Gastrocnemius medialis (tissue), 4 donors: ENCODE measurements at places on chromosomes 5 and 9. TPM values are rescaled to one million over a fixed set of nuclear protein-coding genes. Genes with fewer than 3 reads are reported as not detected.

- DNase-seq = no peak
Measured at GRCh38 chr9:14670718-14671117, 22.5 kb downstream of the ZDHHC21 start.

DNA sequence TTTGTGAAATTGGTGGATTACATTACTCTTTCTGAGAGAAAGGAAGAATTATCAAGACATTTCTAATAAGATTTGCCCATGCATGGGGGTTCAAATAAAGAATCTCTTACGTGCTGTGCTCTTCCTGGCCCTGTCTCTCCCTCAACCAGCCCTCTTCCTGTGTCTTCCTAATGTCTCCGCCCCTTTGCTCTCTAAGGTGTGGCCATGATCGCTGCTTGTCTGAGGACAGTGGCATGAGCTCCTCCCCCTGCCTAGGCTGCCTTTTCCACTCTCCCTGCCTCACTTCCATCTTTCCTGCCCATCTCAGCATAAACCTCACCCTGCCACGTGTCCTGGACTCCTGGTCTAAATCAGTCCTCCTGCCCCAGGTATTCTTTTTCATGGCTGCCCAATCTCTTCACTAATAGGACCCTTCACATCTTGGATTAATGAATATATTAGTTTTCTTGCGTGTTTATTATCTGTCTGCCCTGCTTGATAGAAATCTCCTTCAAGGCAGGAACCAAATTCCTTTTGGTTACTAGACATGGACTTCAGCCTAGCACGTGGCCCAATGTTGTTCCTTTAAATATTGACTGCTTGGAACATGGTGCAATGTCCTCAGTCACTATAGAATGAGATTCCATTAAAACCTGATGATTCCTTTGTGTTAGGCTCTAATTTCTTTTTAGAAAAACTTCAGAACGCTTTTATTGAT is 122.3 kb downstream of the MTRR start:
- DNase-seq = no peak

DNA sequence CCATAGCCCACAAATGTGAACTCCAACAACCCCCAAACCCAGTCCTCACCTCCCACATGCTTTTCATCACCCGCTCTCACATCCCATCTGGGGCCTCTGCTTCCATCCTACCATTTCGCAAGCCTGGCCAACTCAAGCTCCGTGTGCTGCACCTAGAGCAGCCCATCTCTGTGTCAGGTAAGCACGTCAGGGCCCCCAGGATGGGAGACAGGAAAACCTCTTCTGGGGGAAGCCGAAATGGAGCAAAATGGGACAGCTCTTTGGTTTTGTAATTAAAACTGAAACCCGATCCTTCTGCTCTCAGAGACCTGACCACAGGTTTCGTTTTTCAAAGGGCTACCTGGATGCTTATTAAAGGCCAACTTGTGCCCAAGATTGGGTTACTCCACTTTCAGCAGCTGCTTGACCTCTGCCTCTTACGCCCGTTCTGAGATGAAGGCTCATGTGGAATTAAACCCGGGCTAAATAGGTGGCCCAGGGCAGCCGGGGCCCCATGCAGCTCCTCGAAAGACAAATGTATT is 287.7 kb downstream of the SLIT3 start:
- DNase-seq = no peak

- DNase-seq = no peak
Measured at GRCh38 chr5:1553539-1554409, 30.0 kb upstream of the LPCAT1 start.

GRCh38 chr5:6484446-6484845 is 35.8 kb downstream of the UBE2QL1 start:
- no peak for DNase-seq

IL33 gene
- 2.1 TPM for total RNA-seq

AIF1L gene
- total RNA-seq = 10.6 TPM

SPINK6 gene
- total RNA-seq = not detected

BRIX1 gene
- 10.9 TPM for total RNA-seq

ITGA1 gene
- 15.9 TPM for total RNA-seq
